ENCODE measurements at places on chromosomes 7 and 10. TPM values are rescaled to one million over a fixed set of nuclear protein-coding genes. Genes with fewer than 3 reads are reported as not detected.

AKR1C8 gene
- not detected for total RNA-seq

SGCE gene
- total RNA-seq = 98.3 TPM

EEPD1 gene
- total RNA-seq = 33.7 TPM

TBX20 gene
- not detected for total RNA-seq

PWWP2B gene
- total RNA-seq = 12.5 TPM

CPA2 gene
- total RNA-seq = not detected

LIPM gene
- total RNA-seq = not detected

SPDYE2B gene
- not detected for total RNA-seq

PRSS1 gene
- not detected for total RNA-seq

Measured in diencephalon (tissue), 1 donor.